SK-MEL-5 (cell line): ENCODE measurements at places on chromosomes 3 and 15. TPM values are rescaled to one million over a fixed set of nuclear protein-coding genes. Genes with fewer than 3 reads are reported as not detected.

- DNase-seq, result no peak
Observed at GRCh38 chr3:9897408-9898372, 5.0 kb upstream of the IL17RE start.

DNA sequence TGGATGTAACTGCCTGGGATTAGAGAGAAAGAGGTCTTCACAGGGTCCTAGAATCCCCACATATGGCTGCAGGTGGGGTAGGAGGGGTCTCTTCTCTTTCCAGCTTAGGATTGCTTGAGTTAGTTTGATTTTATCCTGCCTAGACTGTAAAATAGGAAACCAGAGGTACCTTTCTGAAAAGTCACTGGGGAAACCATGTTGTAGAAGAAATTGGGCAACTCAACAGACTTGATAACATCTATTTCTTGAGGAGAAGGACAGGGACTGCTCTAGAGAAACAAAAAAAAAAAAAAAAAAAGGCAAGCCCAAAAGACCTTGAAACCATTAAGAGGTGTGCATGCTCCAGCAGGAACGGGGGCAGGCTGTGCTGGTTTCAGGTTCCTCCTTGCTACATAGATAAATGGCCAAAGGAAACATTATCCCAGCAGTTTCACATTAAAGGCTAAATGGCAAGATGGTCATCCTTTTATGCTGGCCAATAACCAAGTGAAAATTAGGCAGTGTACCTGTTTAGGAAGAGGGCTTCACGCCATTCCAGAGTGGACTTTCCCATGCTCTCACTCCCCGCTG lies 116.1 kb downstream of the ALDH1A2 start:
- no peak for DNase-seq

DNA sequence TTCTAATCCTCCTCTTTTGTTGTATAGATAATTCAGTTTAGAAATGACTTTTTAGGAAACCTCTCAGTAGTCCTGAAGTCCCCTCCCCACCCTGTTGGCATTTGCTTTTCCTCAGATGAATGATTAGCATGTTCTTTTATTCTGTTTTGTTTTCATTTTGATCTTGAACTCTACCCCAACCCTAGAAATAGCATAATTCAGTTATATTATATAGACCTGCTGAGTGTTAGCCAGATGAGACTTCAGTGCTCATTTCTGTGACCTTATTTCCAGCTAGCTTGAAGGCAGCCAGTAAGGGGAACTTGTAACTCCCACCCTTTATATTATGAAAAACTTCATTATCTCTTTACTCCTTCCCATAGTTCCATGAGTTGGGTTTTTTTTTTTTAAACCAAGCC lies 41.2 kb downstream of the SNRK start:
- DNase-seq, result no peak

DNA sequence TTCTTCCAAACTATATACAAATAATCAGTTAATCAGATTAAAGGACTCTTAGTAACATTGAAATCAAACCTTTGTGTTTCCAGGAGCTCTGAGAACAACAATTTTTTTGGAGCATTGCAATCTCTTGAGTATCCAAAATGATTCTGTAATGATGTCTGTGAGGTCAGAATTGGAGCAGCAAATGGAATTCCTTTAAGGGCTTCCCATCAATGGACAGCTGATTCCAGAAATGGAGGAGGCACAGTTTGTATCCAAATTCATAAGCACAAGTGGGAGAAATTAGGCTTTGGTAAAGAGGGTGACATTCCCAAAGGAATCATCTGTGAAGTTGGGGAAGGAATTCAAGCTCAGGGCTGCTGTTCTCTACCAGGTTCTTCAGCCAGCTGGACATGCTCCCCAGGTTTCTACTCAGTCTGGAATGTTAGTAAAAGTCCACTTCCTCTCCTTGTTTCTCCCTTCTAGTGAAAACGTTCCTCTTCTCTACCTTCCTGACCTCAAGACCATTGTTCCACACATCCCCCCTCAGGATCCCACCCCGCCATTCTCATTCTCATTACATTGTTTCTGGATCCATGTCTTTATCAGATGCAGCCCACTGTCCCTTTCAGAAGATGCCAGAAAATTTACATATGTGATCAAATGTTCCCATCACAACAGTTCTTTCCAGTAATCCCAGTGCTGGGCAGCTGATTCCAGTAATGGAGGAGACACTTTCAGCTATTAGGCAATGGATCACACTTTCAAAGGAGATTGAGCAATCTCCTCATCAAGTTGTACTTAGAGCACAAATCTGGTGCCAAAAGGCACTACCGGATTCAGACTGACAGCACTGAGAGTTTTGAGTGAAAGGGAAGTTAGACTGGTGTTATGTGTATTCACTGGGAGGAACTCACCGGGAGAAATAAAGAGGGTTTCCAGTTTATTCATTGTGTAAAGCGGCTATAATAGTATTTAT lies 391.3 kb upstream of the TPRG1 start:
- no peak for DNase-seq

DNA sequence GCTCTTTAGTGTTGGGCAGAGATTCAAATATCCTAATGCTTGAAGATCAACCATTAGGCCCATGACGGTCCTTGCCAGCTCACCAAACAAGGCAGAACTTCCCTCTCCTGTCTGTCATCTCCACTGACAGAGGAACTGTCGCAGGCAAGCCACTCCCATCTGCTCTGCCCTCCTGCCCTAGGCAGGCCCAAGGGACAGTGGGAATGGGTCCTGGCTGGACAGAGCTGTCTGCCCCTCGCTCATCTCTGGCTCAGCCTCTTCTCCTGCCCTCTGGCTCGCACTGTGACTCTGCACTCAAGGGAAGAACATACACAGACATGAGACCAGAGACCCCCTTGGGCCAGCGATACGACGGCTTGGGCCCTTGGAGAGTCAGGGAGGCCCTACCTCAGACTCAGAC lies 7.6 kb upstream of the MUSTN1 start:
- DNase-seq, result no peak

- DNase-seq, result no peak
Observed at GRCh38 chr15:81492331-81492968, 118.4 kb upstream of the TMC3 start.

DNA sequence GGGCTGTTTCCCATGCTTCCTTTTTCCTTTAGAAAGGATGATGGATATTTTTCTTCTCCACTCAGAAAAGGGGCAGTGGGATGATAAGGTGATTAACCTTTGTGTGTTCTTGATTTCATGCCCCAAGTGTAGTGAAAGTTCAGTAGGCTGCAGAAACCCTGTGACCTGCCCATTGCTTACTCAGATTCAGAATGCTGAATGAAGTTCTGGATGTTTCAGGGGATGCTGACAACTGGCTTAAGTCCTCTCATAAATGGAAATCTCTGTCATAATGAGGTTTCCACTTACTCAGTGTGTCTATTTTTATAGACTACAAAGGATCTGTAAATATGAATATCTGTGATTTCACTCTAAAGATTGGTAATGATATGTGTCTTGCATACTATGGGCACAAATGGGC lies 471.3 kb upstream of the TPRG1 start:
- no peak for DNase-seq

DNA sequence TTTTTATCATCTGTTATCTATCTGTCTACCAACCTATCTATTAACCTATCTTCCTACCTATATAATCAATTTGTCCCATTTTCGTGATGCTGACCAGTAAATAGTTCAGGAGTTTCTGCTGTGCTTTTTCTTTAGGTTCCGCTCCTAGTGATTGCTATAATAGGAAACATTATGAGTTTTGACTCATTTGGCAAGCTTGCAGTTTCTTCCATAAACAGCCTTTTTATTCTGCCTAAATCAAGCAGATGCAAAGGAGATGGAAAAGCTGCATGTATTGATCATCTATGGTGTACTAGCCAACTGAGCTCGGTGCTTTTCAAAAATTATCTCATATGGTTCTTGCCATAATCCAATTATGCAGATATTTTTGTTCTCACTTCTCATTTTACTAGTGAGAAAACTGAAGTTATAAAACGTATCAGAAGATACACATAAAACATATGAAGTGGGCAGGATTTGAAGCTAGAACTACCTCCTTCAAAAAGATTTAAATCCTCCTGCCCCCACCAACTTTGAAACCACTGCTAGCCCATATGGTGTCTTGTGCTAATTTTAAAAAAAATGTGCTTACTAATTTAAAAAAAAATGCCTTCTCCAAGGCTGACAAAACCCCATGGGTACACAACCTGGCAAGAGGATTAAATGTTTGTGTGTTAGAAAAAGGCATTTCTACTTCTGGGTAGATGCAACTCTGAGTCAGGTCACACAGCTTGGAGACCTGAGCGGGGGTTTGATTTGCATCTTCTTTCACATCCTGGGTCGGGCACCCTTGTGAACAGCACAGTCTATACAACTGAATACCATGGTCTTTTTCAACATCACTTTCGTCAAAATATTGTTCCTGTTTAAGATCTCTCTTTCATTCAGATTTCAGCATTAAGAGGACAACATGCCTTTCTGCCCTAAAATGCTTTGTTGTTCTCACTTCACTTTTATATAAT lies 267.0 kb downstream of the CHL1 start:
- DNase-seq, result no peak

The IL5RA gene
- not detected in 2 replicates for total RNA-seq
